ENCODE measurements at places on chromosomes 4 and X.

DNA sequence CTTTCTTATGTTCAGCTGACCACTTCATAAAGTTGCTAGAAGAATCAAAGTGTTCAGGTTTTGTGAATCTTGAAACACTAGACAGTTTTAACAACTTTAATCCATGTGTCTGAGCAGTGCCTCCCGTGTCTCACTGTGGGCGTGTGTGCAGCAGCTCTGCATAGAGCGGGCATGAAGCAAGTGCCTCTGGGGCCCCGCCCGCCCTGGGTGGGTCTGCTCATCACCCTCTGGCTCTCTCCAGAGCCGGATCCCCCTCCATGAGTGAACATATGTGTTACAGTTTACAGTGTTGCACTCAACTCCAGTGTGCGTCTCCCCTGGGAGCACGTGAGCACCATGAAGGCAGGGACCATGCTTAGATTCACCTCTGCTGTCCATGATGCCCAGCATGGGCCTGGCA, 37.6 kb upstream of the CRMP1 start:
- no peak for DNase-seq

DNA sequence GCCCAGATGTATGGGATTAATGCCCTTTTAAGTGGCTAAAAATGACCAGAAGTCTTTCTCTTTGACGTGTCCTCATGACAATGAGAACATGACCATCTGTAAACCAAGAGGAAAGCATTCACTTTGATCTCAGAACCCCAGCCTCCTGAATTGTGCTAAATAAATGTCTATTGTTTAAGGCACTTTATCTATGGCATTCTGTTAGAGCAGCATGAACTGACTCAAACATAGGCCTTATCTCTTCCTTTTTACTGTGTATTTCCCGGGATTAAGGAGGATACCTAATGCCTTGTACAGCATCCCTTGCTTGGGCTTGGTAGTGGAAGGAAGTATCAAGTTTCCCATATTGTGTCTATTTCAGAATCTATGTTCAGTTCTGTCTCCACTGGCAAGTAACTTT, 47.2 kb upstream of the HS3ST1 start:
- DNase-seq = no peak

DNA sequence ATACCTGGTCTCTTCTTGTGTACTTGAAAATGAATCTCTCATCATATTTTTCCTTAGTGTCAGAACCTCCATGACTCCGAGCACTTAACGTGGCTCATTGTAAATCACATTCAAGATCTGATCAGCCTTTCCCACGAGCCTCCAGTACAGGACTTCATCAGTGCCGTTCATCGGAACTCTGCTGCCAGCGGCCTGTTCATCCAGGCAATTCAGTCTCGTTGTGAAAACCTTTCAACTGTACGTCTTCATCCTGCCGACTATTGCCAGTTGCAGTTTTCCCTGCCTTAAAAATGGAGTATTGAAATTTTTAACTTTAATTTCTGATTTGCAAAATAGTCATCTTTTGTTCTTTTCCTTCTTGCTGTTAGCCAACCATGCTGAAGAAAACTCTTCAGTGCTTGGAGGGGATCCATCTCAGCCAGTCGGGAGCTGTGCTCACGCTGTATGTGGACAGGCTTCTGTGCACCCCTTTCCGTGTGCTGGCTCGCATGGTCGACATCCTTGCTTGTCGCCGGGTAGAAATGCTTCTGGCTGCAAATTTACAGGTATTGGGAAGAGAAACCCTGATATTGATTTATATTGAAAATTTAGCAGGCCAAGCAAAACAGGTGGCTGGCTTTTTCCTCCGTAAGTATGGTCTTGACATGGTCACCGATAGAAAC, 42.4 kb upstream of the MSANTD1 start:
- DNase-seq = no peak

DNA sequence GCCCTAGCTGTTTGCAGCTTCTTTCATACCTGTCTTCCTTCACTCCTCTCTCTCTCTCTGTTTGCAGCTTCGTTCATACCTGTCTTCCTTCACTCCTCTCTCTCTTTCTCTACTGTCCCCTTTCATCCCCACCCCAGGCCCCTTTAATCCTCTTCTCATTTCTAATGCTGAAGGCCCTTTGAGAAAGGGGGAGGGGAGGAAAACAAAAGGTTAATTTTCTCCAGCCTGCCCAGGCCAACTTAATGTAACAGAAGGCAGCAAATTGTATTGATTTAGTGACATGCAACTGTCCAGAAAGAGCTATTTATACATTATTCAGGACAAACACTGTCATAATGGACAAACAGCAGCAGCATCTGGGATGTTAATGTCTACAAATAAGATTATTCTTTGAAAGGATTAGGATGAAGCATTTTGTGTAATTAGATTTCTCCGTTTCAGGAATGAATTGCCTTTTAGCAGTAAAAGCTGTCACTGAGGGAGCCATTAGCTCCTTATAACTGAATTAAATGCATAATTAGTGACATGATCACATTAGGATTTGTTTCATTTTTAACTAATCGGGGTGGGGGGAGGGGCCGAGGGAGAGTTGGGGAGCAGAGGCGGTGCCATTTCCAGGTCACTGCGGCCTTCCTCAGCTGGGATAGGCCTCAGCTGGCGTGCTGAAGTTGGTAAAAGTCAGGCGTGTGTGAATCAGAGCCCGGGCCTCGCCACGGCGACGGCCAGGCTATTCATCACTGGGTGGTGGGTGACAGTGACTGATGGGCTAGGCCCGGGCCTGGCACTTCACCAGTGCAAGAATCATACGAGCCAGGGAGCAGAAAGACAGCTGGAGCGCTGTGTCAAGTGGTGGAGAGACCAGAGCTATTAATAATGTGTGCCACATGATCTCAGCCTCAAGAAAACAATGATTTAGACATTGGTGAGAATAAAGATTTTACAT, 174.5 kb downstream of the NKX6-1 start:
- DNase-seq = no peak

GRCh38 chrX:1468250-1468772, 15.6 kb upstream of the ASMTL start:
- peak; percentile 93 for DNase-seq

- DNase-seq = peak; percentile 70
These were observed 14.1 kb downstream of the RAB40AL start for GRCh38 chrX:102950908-102951866.

- DNase-seq = no peak
These were observed 791.0 kb upstream of the DIAPH2 start for GRCh38 chrX:95893636-95894035.

GRCh38 chr4:108081256-108081655, 87.5 kb downstream of the LEF1 start:
- DNase-seq = peak; percentile 67

DNA sequence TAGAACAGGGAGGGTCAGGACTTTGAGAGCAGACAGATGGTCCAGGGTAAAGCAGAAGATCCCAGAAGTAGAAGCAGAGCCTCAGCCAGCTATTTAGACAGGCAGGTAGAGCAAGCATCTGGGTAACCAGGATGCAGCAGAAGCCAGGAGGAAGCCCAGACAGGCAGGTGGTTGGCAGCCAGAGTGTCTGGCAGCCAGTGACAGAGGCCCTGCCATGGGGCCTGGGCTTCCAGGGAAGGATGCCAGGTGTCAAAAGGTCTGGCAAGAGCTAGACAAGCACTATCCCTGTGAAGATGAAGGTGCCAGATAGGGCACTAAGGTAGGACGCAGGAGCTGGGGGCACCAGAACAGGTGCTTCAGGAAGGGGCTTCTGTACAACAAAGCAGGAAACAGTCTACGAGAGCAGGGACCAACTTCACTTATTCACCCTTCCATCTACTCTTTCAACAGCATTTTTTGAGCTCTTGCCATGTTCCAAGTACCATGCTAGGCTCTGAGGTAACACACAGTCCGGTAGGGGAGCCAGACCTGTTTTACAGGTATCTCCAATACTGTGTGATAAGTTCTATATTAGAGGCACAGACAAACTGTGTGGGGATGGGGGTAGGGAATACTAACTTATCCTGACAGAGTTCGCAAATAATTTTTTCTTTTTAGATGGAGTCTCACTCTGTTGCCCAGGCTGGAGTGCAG, 38.1 kb upstream of the GJB1 start:
- no peak for DNase-seq

DNA sequence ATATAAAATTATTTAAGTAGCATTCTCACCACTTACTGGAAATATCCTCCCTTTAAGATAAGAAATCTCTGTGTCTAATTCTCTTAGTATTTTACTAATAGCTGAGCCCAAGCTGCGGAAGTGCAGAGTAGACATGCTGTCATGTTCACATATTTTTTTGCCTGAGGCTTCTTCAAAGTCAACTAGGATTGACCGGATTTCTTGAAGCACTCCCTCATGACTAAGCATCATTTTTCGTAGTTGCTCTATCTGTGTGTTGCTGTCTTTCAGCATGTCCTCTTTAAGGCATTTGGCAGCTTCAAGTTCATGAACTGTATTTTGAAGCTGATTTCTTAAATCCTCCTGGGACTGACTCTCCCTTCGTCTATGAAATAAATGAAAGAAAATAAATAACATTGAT, 36.9 kb downstream of the CCDC158 start:
- DNase-seq = no peak

- DNase-seq = no peak
These were observed 52.2 kb downstream of the SNCA start for GRCh38 chr4:89784686-89785231.

DNA sequence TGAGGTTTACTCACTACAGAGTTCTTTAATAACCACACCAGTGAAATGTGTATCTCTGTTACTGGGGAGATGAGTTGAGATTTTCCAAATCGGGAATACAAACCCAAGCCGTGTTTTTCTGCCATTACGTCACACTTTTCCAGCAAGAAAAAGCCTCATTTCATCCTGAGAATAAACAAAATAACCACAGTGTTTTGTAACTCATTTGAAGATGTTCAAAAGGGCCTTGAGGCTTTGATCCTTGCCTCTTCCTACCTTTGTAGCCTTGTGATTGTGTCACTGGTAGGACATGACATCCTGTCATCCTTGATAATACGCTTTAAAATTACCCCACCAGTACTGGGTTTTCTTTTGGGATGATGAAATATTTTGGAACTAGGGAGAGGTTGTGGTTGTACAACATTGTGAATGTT, 2.9 kb downstream of the USP11 start:
- no peak for DNase-seq

DNA sequence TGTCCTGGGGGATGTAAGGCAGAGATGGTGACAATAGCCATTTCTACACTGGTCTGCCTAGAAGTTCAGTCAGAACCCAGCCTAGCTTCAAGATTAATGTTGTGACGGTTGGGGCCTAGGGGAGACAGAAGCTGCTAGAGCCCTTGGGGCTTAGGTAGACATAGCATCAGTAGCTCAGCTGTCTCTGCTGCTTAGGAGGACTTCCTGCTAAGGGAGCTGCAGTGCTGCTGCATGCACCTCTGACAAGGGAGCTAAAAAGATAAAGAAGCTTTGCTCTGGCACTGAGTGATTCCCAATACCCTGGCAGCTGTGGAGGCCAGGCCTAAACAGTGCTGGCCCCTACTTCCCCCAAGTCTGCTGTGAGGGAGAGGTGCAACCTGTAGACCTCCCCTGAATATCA, 116.0 kb downstream of the CT47B1 start:
- no peak for DNase-seq

- DNase-seq = no peak
These were observed 167.3 kb upstream of the VEGFC start for GRCh38 chr4:176959980-176960379.

- no peak for DNase-seq
These were observed 34.1 kb downstream of the DCHS2 start for GRCh38 chr4:154457471-154457870.

GRCh38 chr4:87188932-87189331, 31.5 kb downstream of the KLHL8 start:
- no peak for DNase-seq

GRCh38 chrX:6694221-6694620, 159.3 kb upstream of the VCX3A start:
- no peak for DNase-seq

DNA sequence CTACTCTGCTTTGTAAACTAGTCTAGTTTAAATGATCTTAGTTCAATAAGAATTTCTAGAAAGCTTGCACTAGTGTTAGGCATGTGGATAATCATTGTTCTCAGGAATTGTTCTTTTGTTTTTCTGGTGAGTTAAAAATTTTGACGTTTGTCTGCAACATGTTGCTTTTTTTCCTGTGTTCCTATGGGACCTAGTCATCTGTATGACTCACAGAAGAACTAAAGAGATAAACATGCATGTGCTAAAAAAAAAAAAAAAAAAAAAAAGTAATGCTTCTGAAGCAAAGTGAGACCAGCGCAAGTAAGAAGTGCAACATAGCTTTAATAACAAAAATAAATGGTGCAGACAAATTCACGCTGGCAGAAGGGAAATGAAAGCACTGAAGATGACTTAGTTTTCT, 471.2 kb downstream of the IQCM start:
- no peak for DNase-seq

DNA sequence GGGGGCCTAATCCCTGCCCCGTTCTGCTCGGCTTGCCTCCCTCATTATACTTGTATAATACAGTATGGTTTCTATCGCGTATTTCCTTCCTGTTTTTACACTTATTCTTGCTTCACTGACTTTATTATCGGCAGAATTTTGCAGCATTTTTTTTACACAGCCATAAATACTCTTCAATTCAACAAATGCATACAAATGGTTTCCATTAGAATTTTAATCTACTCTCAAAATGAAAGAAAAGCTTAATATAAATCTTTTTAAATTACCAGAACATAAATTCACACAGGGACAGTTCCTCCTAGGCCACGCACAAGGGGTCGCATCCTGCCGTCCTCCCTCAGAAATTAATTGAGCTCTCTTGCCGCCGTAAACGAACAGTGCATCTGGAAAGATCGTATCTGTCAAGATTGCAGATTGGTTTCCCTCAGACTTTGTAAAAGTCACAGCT, 42.9 kb downstream of the DCTD start:
- no peak for DNase-seq

- DNase-seq = no peak
These were observed 387.3 kb downstream of the SPRY1 start for GRCh38 chr4:123783921-123784320.

GRCh38 chr4:144647095-144647561, 1.2 kb downstream of the HHIP start:
- DNase-seq = peak; percentile 27

All from activated naive CD4-positive, alpha-beta T cell treated with anti-CD3 and anti-CD28 coated beads for 36 hours (primary cell).